Karpas-422 (cell line): ENCODE measurements at places on chromosomes 16 and 17.

DNA sequence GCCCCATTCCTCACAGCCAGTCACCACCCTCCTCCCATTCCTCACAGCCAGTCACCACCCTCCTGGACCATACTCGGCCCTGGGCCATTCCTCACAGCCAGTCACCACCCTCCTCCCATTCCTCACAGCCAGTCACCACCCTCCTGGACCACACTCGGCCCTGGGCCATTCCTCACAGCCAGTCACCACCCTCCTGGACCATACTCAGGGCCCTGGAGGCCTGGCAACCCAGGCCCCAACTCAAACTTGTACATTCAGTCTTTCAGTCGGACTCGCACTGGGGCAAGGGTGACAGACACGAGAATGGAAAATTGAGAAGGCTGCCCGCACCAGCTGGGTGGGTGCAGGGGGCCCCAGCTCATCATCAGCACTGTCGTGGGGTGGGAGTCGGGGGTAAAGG, 30.4 kb upstream of the FOXK2 start:
- DNase-seq, result no peak

DNA sequence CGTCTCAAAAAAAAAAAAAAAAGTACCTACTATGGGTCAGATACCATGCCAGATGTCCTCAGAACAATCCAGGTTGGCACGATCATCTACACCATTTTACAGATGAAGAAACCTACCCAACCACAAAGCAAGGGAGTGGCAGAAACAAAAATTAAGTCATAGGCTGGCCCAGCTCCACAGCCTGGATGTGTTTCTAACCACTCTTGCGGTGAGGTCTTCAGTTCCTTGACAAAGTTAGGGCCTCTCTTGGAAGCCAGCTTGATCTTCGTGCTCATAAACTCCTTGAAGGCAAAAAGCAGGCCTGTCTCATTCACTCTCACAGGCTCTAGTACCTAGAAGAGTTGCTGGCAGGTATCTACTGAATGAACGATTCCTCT, 6.2 kb downstream of the GGA2 start:
- no peak for DNase-seq

DNA sequence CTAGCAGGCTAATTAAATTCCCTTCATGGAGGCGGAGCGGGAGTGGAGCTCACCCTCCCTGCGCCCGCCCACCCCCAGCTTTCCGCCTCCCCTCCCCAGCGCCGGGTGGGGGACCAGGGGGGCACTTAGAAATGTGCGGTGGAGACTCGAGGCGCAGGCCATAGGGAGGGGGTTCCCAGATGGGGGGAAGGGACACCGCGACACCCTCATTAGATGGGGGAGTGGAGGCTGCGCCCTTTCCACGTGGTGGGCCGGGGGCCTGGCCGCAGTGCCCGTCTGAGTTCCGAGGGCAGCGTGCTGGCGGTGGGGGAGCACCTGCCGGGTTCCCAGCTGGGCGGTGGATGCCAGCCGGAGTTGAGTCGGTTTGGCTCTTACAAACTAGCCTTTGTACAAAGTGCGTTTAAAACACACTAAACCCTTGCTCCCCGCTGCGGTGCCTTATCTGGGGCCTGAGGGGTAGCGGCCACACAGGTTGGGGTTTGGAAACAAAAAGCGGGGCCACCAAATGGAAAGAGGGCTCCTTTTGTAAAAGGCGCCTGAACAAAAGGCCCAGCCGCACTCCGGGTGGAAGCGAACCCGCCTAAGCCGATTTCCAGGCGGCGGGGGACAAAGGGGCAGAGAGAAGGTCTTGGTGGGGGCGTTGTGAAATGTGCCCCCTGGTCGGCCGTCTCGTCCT, 1.4 kb downstream of the GSE1 start:
- no peak for DNase-seq

GRCh38 chr17:44941712-44942331, 5.8 kb downstream of the KIF18B start:
- DNase-seq, result no peak
